Right forelimb (tissue), 1 donor: ENCODE measurements at places on chromosomes 11 and 22.

- DNase-seq = no peak
Measured at GRCh38 chr11:512761-513595, 5.9 kb upstream of the RNH1 start.

- no peak for DNase-seq
Measured at GRCh38 chr11:125871391-125872137, 15.9 kb upstream of the HYLS1 start.

DNA sequence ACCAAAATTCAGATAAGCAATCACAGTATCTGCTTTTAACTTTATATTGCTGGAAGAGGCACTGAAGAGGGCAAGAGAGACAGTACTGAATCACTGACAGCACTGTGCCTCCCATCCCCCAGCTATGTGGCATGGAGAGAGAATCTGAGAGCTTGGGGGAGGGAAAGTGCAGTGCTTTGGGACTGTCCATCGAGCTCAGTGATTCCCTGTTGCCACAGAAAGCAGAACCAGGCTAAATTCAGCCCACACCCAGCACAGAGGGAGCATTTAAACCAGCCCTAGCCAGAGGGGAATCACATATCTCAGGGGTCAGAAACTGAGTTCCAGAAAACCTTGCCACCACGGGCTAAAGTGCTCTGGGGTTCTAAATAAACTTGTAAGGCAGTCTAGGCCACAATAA is 44.3 kb downstream of the KCNQ1 start:
- DNase-seq = no peak

- no peak for DNase-seq
Measured at GRCh38 chr11:2191883-2192282, 20.3 kb upstream of the TH start.

GRCh38 chr22:46067159-46068111 is 82.9 kb upstream of the PPARA start:
- DNase-seq = peak; percentile 39

GRCh38 chr22:35561796-35562526 is 21.3 kb downstream of the RASD2 start:
- DNase-seq = no peak

DNA sequence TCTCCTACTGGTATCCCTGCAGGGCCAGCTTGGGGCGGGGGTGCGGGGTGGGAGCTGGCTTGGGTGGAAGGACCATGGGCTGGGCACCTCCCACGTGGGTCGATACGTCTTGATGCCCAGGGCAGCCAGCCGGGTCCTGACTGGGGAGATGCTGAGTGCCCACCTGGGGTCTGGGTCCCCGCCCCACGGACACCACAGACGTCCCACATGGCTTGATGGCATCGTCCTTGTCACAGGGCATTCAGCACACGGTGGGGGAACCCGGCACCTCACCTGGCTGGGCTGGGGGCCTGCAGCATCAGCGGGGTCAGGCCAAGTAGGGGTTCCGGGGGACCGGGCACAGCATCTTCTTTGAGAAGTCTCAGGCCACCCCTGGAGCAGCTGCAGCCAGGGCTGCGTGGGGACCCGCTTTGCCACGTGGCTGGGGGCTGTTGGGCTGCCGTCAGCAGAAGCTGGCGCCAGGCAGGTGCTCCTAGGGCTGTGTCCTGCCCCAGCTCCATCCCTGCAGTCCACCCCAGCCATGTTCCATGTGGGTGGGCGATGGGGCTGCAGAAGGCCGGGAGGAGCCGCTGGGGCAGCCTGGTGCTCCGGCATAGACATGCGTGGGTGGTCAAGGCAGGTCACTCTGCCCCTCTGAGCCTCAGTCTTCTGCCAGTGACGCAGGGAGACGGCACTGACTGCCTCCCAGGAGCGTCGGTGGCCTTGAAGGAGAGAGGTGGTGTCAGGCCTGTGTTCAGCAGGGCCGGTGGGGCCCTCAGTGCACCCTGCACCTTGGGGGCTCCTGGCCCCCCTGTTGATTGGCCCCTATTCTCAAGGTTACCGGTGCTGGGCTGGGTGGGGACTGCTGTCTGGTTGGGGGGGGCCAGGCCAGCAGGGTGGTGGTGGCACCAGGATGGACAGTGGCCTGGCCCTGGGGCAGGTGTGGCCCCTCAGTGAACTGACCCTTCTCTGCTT is 8.4 kb downstream of the SELENOO start:
- no peak for DNase-seq

GRCh38 chr22:28410050-28410816 is 269.4 kb downstream of the TTC28 start:
- DNase-seq = no peak

DNA sequence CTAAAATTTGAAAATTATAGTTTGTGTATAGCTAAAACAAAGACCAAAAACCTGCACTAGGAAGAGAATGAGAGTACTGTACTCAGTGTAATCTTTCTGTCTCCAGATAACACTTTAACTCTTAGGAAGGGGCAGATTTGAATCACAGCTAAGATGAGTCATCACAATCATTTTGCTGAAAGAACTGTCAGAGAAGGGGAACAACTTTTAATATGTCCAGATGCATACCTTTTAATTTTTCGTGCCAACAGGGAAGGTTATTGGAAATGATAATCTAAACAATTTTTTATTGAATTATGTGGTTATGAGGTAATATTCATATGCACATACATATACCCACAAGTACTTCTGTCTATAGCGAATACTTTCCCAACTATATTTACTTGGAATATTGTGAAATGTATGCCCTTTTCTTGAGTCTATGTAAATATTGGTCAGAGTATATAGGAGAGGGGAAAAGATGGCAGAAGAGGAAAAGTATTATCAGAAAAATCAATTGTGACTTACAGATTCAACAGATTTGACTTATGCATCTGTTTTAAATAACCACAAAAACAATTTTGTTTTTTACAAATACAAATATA is 51.1 kb upstream of the MUC15 start:
- DNase-seq = no peak

DNA sequence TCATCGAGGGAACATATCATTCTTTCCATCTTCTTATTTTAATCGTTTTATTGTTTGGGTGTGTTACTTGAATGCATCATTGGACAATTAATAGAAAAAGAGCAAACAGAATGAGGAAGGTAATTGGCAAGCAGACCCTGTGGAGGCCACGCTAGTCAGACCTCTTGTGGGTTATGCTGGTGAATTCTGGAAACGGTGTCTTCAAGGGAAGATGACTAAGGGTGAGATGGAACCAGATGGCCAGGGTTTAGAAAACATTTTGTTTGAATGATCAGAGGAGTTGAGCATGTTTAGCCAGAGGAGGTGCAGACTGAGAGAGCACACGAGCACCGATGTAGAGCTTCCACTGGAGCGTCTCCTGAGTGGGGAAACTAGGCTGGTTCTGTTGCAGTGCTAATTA is 8.5 kb downstream of the ST14 start:
- DNase-seq = no peak

GRCh38 chr11:14106303-14107049 is 144.0 kb downstream of the SPON1 start:
- DNase-seq = no peak

DNA sequence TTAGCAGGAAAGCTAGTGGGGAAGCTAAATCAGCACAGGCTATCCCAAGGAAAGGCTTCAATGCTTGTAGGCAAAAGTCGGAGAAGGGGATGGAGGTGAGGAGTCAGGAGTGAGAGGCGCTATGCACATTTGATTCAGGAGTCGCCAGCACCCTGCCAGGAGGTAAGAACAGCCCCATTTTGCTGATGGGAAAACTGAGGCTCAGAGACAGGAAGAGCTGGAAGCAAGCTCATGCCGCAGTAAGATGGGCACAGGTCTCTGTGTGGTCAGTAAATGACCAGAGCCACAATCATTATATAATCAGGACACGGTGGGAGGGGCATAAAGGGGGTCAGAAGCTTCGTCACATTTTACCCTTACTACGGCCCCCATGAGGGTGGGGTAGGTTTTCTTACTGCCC is 504.4 kb downstream of the MN1 start:
- peak; percentile 31 for DNase-seq

DNA sequence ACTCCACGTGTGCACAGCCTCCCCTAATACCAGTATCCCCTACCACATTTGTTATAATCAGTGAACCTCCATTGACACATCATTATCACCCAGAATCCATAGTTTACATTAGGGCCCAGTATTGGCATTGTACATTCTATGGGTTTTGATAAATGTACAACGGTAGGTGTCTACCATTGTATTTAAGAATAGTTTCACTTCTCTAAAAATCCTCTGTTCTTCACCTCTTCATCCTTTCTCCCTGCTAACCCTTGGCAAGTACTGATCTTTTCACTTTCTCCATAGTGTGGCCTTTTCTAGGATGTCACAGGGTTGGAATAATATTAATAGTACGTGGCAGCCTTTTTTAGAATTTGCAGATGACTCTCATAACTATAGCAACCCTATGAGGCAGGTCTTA is 353.8 kb downstream of the DDX10 start:
- no peak for DNase-seq

- DNase-seq = no peak
Measured at GRCh38 chr11:45021001-45021400, 70.3 kb upstream of the TP53I11 start.

DNA sequence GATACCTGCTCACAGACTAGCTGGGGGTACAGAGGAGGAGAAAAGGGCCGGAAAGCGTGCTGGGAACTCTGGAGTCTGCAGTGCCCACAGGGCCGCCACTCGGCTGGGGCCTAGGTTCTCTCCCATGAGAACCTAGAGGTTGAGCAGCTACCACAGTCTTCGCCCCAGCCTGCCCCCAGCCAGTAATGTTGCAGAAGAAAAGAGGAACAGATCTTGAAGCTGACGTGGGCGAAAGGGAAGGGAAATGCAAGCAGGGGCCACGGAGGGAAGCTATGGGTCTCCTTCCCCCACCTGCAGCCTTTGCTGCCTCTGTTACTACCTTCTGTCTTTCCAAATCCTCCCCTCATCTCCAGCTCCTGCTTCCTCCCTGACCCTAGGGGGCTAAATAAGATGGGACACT is 28.8 kb upstream of the P2RY2 start:
- DNase-seq = no peak

DNA sequence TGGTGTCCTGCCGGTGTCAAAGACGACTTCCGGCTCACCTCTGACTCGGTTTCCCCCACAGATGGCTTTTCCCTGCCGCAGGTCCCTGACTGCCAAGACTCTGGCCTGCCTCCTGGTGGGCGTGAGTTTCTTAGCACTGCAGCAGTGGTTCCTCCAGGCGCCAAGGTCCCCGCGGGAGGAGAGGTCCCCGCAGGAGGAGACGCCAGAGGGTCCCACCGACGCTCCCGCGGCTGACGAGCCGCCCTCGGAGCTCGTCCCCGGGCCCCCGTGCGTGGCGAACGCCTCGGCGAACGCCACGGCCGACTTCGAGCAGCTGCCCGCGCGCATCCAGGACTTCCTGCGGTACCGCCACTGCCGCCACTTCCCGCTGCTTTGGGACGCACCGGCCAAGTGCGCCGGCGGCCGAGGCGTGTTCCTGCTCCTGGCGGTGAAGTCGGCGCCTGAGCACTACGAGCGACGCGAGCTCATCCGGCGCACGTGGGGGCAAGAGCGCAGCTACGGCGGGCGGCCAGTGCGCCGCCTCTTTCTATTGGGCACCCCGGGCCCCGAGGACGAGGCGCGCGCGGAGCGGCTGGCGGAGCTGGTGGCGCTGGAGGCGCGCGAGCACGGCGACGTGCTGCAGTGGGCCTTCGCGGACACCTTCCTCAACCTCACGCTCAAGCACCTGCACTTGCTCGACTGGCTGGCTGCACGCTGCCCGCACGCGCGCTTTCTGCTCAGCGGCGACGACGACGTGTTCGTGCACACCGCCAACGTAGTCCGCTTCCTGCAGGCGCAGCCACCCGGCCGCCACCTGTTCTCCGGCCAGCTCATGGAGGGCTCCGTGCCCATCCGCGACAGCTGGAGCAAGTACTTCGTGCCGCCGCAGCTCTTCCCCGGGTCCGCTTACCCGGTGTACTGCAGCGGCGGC is 5.5 kb downstream of the B3GNT6 start:
- peak; percentile 63 for DNase-seq

DNA sequence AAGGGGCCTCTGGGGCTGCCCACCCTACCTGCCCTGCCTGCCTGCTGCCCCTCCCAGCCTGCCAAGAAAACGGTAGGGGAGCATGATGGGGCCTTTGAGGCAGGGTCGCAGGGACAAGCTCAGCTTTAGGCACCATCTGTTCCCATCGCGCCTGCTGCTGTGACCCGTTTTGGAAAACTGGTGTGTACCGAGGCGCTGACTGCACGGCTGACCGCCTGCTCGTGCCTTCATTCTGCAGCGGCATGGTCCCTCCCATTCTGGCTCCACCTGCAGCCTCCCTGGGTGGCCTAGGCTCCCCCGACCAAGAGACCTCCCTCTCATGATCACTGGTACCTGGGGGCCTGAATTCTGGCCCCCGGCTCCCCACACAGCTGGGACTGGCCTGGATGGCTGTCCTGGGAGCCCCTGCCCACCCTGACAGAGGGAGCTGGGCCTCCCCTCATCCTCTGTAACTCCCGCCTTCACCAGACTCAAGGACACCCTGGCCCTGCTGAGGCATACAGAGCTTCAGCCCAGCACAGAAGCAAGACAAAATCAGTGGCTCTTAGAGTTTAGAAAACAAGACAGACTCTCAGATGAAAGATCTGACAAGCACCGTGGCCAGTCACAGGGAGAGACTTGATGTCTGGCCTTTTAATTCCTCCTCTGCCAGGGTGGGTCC is 6.5 kb upstream of the MYRF start:
- no peak for DNase-seq

- DNase-seq = no peak
Measured at GRCh38 chr11:95877291-95877690, 46.6 kb downstream of the MTMR2 start.

GRCh38 chr22:17705951-17706900 is 67.7 kb downstream of the BCL2L13 start:
- DNase-seq = no peak

DNA sequence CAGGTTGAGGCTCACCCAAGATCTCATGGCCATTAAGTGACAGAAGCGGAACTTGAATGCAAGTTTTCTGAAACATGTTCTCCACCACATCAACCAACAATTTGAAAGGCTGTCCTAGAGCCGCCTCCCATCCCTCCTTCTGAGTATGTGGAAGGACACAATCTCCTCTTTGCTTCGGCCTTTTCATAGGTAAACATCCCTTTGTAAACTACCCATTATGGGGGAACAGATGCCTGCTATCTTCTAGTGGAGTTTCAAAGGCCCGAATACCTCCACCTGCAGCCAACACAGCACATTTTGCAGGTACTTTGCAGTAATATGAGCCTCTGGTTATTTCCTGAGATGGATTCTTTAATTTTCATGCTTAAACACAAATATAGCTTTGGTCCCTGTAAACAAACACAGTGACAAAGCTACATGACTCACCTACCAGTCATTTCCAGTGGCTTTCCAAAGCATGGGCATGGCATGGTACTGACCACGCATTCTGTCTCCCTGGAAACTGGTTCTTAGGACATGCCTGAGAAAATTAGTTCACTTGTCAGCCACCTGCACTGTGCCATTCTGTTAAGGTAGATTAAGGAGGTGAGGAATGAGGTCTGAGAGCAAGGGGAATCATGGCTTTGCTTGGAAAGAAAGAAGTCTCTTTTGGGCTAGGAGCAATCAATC is 60.2 kb downstream of the EHF start:
- no peak for DNase-seq

GRCh38 chr11:119158467-119158866 is 9.6 kb downstream of the ABCG4 start:
- no peak for DNase-seq

GRCh38 chr22:19716041-19716828 is 1.9 kb downstream of the SEPTIN5 start:
- DNase-seq = no peak

GRCh38 chr11:38598418-38598817 is 2000.4 kb upstream of the RAG2 start:
- no peak for DNase-seq

- DNase-seq = no peak
Measured at GRCh38 chr11:125519860-125520834, 24.1 kb upstream of the FEZ1 start.

GRCh38 chr22:17612057-17612456 is 16.5 kb downstream of the ATP6V1E1 start:
- DNase-seq = no peak

- no peak for DNase-seq
Measured at GRCh38 chr11:36057379-36058042, 113.6 kb downstream of the LDLRAD3 start.
